ENCODE measurements at places on chromosomes 1 and 21.

GRCh38 chr1:243315893-243316292, 60.1 kb downstream of the SDCCAG8 start:
- no peak for DNase-seq

DNA sequence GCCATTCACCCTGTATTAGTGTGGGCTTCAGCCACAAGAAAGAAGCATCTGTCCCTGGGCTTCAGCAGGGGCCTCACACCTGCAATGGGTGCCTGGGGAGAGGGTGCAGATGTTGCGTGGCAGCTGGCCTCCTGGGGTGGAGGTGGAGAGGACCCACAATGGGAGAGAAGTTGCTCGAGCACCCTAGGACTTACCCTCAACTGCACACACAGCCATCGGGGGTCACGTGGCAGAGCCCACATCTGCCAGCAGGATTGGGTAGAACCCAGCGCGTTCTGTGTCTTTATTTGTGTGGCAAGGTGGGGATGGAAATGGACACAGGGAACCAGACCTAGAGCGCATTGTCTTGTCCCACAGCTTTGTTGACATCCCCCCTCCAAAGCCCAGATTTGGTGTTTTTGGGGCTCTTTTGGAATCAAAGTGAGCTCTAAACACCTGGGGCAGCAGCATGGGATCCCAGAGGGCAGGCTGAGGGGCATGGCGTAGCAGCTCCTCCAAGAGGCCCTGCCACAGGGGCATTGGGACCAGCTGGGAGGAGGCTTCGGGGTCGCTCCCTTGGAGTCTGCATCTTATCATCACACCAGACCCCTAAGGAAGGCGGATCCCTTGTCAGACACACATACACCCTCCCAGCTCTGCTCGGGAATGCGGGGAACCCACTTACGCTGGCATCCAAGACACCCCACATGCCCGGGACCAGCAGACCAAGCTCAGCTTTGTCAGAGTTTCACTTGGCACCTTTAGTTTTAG, 5.1 kb downstream of the ABCG1 start:
- DNase-seq = no peak

- DNase-seq = peak; percentile 26
Measured at GRCh38 chr1:185467122-185467521, 150.1 kb upstream of the IVNS1ABP start.

DNA sequence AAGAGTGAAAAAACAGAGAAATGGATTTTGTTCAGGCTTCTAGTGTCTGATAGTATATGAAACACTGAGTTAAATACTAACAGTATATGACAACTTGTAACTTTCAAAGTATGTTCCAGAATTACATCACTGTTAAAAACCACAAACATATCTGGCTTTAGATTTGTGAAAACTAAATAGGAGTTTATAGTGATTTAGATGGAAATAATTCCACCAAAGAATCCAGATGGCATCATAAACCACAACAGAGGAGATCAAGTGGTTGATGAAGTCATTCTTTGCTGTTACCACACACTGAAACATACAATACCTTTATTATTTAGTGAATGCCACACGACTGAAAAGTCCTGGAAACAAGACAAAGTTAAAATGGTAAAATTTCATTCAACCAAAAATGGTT, 37.2 kb downstream of the ALG14 start:
- DNase-seq = no peak

DNA sequence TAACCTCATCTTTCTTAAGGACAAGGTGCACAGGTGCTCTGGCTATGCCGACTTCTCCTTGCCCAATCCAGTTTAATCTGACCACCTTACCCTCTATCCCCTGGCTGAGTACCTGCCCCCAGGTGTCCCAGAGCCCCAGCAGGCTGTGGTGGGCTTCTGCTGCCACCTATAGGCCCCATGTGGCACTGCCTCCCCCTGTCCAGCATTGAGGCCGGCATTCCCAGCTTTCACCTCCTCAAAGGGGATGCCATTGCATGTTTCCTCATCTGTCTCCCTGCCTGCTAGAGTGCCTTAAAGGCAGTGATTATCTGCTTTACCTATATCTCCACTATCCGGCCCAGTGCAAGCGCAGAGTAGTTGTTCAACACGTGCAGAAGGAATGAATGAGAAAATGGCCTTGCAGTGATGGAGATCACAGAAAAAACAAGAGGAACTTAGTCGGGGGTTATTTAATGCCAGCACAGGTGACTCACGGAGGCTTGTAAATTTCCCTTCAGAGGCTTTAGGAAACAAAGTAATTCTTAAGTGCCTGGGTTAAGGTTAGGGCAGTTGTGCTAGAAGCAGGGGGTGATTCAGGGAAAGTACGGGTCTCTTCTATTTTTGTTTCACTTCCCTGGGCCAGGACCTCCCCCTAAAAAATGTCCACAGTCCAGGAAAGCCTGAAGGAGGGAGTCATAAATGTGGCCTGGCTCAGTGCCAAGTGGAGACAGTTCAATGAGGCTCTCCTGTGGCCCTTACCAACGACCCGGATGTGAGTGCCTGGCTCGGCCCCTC, 131.8 kb upstream of the NGF start:
- DNase-seq = peak; percentile 11

DNA sequence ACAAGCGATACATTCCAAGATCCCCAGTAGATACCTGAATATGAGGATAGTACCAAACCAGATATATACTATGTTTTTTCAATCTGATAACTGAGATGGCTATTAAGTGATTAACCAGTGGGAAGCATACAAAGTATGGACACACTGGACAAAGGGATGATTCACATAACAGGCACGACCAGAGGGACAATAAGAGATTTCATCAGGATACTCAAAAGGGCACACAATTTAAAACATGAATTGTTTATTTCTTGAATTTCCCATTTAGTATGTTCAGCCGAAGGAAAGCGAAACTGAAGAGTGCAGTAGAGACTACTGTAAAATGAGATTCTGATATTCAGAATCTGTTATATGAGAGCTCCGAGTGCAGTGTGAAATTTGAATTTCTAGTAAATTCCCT, 10.6 kb downstream of the ZZZ3 start:
- no peak for DNase-seq

DNA sequence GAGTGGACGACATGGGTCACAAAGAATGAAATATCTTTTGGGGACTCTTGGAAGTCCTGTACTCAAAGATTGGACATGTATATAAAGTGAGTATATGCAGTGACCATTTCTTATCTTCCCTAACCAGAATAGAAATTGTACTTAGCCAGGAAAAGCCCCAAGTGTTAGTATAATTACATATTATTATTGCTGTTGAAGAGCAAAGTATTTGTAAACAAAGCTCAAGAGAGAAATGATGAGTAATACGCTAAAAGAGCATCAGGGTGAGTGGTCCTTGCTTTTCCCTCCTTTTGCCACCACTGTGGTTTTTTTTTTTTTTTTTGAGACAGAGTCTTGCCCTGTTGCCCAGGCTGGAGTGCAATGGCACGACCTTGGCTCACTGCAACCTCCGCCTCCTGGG, 6.4 kb upstream of the CGN start:
- no peak for DNase-seq

DNA sequence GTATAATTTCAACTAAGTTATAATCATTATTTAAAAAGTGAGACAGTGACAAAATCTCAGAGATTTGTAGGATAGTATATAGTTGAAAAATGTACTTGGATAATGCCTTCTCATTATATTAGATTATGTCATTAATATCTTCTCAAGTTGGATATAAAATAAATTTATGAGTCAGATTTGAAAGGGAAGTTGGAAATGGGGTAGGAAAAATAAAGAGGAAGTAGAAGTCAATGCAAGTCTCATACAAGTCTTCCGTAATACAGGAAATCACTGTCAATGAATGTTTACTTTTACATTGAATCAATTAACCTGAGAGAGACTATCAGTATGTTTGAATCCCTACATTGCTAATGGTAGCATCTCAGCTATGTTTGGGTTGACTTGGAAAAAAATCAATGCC, 16.2 kb upstream of the RNPC3 start:
- no peak for DNase-seq

GRCh38 chr1:204139088-204139487, 12.8 kb downstream of the ETNK2 start:
- DNase-seq = no peak

DNA sequence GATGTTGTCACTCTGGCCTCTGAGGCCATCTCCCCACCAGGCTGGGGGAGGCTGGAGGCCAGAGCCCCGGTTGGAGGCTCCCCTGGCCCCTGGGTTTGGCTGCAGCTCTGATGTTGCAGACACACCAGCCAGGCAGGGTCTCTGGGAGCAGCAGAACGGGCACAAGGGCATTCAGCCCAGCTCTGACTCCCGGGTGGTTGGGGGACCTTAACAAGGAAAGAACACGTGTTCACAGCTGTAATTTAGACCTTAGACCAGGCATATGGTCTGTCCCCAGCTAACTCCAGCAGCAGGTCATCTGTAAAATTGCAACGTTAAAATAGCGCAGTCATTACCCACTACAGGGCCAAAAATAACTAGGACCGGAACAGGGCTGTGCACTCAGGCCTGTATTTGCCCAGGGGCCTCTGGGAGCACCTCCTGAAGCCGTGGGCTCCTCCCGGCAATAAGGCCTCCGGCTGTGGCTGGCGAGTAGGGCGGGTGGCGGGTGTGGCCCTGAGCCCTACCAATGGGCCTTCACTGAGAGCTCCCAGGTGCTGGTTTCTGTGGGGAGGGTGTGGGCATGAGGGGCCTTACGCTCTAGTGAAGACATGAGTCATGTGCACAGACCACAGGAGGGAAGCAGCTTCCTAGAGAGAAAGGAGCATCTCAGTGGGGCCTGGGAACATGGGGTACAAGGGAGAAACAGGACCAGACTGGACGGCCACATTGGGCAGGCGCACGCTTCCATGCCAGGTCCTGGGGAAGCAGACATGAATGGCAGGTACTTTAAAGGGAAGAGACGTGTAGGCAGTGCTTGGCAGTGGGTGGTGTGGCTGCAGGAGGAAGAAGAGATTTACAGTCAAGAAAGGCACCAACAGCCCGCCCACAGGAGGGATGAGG, 6.1 kb downstream of the LDLRAP1 start:
- peak; percentile 78 for DNase-seq

DNA sequence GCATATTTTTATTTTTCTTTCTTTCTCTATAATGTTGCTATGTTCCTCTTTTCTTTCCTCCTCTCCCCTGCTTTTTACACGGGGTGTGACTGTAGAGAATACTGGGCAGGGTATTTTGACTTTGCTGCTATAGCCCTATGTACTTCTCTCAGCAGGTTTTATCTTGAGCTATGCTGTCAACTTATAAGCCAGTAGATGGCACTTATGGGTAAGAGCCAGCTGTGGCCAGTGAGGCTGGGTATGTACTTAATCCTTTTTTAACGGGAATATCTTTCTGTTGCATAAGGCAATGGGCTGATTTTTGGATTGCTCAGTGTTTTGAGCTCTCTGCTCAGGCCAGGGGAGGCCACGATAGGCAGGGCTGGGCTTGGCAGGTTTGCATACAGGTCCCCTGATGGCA, 99.0 kb downstream of the KCNK2 start:
- DNase-seq = no peak

DNA sequence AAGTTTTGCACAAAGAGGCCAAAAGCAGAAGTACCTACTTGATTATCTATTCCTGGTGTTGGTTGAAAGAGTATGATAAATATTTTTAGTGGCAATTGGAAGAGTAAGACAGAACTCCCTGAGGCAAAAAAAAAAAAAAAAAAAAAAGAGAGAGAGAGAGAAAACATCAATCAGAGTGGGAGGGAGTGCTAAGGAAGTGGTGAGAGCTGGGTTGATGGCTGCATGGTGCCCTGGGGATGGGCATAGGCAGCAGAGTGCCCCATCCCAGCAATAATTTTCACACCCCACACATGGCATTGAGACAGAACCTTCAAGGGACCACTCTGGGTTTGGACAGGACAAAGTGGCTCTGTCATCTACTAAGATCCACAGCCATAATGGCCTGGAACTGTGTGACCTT, 59.4 kb upstream of the FAM20B start:
- DNase-seq = no peak

GRCh38 chr1:169102567-169102966, 3.9 kb upstream of the ATP1B1 start:
- DNase-seq = no peak

DNA sequence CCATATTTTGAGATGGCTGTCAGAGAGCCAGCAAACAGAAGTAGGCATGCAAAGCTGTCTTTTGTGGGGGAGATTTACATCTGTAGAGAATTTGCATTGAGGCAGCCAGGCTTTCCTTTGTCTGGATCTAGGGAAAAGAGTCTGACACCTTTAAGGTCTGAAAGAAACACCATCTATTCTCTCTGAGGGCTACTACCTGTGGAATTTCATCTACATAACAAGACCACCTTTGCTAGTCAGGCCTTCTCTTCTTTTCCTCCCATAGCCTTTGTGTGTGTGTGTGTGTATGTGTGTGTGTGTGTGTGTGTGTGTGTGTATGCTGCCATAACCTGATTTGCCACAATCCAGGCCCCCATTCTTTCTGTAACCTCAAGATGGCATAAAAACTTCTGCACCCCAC, 28.4 kb upstream of the DMRTB1 start:
- DNase-seq = no peak

- DNase-seq = peak; percentile 83
Measured at GRCh38 chr1:109643385-109644230, 12.3 kb upstream of the GSTM4 start.

- DNase-seq = no peak
Measured at GRCh38 chr21:41955516-41955915, 1.7 kb upstream of the C2CD2 start.

GRCh38 chr1:154198756-154199562, 7.1 kb upstream of the TPM3 start:
- DNase-seq = peak; percentile 70

DNA sequence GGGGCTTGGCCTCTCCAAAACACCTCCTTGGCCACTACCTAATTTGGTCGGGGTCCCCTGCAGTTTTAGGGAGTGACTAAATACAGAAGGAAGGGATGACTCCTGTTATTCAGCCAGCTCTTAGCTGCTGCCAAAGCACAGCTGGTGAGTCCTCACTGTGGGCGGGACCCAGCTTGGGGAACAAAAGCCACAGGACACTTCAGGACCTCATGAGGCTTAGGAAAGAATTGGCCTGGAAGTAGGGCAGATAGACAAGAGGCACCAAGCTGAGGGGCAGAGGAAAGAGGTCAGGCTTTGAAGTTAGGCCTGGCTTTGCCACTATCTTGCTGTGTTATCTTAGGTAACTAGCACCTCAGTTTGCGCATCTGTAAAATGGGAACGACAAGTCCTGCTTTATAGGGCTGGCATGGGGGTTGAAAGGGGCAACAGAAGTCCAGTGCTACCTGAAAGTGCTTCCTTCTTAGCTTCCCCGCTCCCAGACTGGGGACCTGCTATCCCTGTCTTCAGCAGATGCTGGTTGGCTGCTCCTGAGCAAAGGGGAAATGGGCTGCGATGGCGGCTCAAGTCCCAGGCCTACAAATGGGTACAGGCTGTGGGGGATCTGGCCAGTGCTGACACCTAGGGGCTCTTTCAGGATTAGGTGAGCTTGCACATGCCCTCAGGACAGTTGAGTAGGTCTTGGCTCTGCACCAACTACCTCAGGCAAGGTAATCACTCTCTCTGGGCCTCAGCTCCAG, 15.7 kb downstream of the IFI6 start:
- DNase-seq = peak; percentile 90

DNA sequence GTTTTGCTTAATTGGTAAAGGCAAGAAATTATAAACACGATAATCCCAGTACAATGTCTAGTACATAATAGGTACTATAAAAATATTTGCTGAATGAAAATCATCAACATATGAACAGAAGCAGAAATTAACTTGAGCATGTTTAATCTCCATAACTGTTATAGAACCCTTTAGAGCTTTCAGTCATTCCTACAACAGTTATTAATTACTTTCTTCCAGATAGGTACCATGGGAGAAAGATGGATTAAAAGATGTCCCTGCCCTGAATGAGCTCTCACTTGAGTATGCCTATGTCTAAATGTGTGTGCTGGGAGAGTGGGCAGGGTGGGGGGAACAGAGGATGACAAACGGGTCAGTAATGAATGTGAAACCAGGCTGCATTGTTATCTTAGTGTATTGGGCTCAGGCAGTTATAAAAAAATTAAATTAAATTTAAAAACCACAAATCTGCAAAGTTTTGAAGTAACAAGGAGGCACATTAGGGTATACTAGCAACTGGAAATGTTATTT, 2.4 kb downstream of the EPS15 start:
- no peak for DNase-seq
